ENCODE measurements at places on chromosomes 1 and 21.

DNA sequence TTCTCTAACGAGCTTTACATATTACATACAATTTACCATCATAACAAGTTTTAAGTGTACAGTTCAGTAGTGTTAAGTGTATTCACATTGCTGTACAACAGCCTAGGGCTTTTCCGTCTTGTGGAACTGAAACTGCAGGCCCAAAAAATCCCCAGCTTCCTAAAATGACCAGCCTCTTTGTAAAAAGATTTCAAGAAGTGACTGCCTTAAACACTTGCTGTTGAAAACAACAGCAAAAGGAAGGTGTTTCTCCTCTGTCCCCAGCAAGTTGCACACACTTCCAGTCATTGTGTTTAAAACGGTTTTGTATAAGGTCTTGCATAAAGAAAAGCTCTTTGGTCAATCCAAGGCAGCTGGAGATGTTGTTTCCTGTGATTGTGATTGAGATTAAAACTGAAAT, 16.0 kb upstream of the GBP1 start:
- DNase-seq, result no peak

DNA sequence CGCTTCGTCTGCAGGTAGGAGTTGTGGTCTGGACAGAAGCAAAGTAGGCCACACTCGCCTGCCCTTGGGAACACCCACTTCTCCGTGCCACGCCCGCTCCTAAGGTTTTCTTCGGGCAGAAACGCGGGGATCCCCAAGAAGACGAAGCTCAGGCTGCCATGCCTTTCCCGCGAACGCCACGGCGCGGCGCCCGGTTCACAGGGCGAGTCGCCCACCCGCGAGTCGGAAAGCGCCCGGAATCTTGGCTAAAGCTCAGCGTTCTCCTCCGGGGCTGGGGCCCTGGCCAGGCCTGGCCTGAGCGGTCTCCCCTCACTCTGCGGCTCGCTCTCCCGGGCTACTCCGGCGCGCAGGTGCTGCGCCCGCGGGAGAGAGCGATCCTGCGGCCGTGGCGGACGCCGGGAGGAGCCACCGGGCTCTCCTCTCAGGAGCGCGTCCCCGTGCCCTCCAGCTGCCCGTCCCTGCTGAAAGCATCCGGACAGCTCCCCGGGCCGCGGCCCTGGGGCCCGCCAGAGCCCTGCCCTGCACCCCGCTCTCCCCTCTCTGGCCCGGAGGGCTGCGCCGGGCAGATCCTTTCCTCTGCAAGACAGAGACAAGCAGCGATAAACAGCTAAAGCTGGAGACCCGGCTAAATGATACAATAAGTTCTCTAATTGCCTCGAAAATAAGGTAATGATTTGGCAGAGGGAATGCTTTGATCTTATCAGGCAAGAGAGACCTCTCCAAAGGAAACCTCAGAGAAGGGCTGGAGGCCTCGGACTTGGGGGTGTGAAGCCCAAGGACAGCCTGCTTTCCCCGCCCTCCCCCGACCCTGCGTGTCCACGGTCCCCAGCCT, 6.7 kb upstream of the WNT2B start:
- DNase-seq, result peak; percentile 76

GRCh38 chr1:159088546-159089183, 12.1 kb upstream of the AIM2 start:
- no peak for DNase-seq

DNA sequence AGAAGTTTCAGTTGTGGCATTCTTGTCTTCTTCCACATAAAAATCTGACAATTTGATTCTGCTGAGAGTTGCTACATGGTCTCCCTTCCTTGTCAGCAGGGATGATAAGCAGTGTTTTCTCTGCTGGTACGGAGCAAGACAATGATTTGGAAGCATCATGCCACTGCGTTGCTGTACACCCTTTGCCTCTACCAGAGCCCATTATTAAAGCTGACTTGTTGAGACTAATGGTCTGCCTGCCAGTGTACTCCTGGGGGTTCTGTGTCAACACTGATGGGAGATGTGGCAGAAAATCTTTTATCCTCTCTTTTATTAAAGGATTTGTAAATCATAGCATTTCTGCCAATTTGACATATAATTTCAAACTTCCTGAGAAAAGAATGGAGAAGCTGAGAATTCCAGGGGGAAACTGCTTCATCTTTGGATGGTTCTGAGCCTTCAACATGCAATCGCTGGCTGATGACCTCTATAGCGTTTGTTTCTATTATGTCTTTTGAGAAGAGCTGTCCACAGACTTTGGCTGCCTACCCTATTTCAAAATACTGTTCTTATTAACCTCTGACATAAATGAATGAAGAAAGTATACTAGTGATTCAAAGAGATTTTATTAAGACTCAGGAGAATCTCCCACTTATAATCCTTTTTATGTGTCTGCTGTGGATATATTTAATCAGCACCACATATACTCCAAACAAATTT, 47.9 kb upstream of the DYNLT5 start:
- DNase-seq, result no peak

- DNase-seq, result no peak
Measured at GRCh38 chr1:109823543-109824348, 60.0 kb upstream of the EPS8L3 start.

- no peak for DNase-seq
Measured at GRCh38 chr1:230694991-230695390, 18.9 kb downstream of the AGT start.

DNA sequence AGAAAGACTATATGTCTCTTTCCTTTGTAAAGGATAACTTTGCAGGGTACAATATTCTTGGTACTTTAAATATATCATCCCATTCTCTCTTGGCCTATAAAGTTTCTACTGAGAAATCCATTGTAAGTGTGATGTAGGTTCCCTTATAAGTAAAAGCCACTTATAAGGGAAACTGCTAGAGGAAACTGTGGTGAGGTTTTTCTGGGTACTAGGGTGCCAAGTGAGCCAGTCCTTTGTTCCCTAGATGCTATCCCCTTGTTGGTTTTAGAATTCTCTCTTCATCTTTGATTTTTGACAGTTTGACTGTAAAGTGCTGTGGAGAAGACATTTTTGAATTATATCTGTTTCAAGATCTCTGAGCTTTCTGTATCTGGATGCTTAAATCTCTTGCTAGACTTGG, 108.9 kb upstream of the NEK7 start:
- no peak for DNase-seq

GRCh38 chr1:212816567-212817278, 25.0 kb downstream of the TATDN3 start:
- no peak for DNase-seq

- no peak for DNase-seq
Measured at GRCh38 chr1:53320646-53321045, 7.2 kb downstream of the LRP8 start.

- no peak for DNase-seq
Measured at GRCh38 chr1:183262628-183263200, 76.7 kb downstream of the LAMC2 start.

GRCh38 chr1:158131217-158131616, 49.5 kb upstream of the CD1D start:
- DNase-seq, result no peak

DNA sequence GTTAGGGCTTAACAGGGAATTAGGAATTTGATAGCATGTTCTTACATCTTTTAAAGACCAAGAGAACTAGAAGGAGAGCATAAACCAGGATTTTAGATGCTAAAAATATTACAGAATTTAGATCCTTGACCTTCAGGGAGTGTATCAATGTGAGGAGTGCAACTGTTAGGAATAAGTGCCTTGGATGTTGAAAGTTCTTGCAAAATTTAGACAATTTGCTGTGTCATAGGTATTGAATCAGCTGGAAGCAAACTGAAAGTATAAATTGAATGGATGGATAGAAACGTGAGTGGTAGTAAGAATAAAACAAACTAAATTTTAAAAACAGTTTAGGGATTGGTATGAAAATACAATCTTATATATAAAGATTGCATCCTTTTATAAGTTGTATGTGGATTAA, 27.7 kb downstream of the PPP1R12B start:
- no peak for DNase-seq

- DNase-seq, result peak; percentile 76
Measured at GRCh38 chr1:31764312-31765040, at the start of gene ADGRB2. ADGRB2 (minus strand) TSS chr1:31764340; CDS start chr1:31757221, 7,119 bp downstream.

- DNase-seq, result no peak
Measured at GRCh38 chr1:244087021-244087560, 36.0 kb downstream of the ZBTB18 start.

DNA sequence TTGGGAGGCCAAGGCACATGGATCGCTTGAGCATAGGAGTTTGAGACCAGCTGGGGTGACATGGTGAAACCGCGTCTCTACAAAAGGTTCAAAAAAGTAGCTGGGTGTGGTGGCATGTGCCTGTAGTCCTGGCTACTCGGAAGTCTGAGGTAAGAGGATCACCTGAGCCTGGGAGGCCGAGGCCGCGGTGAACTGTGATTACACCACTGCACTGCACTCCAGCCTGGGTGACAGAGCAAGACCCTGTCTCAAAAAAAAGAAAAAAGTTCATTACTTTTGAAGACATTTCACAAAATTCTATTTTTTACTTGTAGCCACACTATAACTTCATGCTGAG, 2.1 kb upstream of the DENND2C start:
- DNase-seq, result no peak

DNA sequence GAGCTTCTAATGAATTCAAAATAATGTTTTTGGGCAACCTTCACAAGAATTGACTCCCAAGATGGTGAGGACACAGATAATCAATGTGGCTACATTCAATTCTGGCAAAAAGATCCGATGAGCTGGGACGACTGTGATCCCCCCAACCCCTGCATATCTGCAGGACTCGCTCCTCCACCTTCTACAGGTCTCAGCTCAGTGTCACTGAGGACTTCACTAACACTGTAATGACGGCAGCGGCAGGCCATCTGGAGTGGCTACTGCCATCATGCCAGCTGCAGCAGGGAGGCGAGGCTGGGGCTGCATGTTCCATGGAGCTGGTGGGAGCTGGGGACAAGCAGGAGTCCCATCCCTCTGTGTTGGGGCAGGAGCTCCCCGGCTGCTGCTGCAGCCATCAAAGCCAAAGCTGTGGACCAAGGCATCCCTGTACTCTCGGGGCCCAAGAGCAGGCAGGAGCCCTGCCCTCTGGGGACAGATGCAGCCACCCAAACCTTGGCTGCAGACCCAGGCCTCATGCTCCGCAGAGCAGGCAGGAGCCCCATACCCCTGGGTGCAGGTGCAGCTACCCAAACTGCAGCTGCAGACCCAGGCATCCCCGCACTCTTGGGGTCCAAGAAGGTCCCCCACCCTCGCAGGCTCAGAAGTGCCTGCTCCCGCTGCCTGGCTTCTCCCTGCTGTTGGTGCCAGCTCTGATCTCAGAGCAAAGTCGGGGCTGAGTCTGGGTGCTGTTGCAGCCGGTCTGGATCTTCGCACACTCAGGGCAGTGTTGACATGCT, 12.2 kb upstream of the DHRS3 start:
- no peak for DNase-seq

DNA sequence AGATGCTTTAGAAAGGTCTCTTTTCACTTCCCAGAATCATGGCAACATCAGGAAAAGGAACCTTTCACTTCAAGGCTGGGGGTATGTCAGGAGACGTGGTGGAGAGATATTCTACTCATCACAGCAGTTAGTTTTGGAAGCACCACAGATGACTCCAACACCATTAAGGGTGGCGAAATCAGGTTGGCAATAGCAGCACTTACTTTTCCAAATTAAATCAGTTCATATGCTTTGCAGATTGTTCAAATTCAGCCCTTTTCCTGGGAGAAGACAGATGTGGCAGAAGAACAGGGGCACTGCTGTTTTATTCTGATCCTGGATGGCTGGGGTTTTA, 79.0 kb downstream of the RUNX1 start:
- DNase-seq, result no peak

DNA sequence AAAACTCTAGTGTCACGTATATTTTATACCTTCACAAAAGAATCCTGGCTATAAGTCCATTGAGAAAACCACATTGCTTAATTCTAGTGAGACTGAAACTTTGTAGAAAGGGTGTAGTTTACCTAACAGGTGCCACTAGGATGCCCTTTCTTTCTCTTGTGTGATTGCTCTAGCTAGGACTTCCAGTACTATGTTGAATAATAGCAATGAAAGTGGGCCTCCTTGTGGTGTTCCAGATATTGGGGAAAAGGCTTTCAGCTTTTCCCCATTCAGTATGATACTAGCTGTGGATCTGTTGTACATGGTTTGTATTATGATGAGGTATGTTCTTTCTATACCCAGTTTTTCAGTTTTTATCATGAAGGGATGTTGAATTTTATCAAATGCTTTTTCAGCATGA, 39.7 kb upstream of the CHODL start:
- DNase-seq, result no peak

GRCh38 chr1:99737016-99737415, 29.4 kb downstream of the FRRS1 start:
- peak; percentile 58 for DNase-seq

DNA sequence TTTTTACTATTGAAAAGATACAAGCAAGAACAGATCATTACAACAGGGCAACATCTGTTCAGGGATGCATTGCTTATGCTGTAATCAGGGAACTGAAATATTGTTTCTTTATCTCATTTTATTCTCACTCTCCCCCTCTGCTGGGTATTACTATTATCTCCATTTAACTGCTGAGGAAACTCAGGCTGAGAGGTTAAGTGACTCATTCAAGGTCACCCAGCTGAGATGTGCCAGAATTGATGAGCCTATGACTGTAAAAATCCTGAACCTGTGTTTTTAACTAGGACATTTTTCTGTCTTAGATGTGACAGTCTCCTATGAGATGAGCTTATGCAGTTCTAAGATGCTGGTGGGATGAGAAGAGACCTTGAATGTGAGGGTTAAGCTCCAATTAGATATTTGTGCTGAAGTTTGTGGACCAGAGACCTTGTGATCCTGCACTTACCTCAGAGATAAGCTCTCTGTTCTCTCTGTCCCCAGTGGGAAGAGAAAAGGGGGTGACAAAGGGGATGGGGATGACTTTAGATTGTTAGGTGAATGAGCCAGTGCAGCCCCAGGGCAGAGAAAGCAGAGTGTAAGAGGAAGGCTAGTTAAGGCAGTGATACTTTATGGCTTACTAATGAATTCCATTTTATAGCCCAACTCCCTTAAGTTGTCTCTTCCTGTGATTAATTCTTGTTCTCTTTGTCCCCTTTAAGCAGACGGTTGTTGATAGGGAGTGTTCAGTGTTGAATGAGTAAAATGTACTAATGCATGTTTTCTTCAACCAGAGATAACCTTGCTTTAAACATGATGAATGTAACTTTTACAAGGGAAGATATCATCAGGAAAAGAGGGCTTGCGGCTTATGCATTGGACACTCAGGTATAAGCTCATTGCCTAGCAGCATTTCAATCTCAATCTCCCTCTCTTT, 111.4 kb downstream of the HLX start:
- no peak for DNase-seq

GRCh38 chr1:149962736-149963135, 26.1 kb upstream of the MTMR11 start:
- DNase-seq, result no peak

GRCh38 chr1:67890857-67891256, 57.6 kb upstream of the GNG12 start:
- no peak for DNase-seq

- no peak for DNase-seq
Measured at GRCh38 chr1:115170961-115171392, 81.7 kb upstream of the TSPAN2 start.

- no peak for DNase-seq
Measured at GRCh38 chr21:35593000-35593502, 467.3 kb downstream of the SETD4 start.

Data from iPS-NIHi11 (cell line).